ENCODE measurements at places on chromosomes 1 and 21.

DNA sequence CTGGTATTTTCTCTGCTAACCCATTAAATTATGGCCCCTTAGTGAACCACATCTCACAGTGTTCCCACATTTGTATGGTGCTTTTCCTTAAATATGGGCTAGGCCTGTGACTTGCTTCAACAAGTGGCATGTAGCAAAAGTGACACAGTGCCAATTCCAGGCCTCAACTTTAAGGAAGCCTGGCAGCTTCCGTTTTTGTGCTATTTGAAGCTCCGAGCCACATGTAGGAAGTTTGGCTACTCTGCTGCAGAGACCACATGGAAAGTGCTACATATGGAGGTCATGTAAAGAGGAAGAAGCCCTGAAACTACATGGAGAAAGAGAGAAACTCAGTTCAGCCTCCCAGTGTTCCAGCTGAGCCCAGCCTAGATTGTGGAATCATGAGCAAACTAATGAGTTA, 28.5 kb upstream of the DR1 start:
- DNase-seq = no peak

- no peak for DNase-seq
Measured at GRCh38 chr1:183952101-183952500, 85.4 kb downstream of the COLGALT2 start.

DNA sequence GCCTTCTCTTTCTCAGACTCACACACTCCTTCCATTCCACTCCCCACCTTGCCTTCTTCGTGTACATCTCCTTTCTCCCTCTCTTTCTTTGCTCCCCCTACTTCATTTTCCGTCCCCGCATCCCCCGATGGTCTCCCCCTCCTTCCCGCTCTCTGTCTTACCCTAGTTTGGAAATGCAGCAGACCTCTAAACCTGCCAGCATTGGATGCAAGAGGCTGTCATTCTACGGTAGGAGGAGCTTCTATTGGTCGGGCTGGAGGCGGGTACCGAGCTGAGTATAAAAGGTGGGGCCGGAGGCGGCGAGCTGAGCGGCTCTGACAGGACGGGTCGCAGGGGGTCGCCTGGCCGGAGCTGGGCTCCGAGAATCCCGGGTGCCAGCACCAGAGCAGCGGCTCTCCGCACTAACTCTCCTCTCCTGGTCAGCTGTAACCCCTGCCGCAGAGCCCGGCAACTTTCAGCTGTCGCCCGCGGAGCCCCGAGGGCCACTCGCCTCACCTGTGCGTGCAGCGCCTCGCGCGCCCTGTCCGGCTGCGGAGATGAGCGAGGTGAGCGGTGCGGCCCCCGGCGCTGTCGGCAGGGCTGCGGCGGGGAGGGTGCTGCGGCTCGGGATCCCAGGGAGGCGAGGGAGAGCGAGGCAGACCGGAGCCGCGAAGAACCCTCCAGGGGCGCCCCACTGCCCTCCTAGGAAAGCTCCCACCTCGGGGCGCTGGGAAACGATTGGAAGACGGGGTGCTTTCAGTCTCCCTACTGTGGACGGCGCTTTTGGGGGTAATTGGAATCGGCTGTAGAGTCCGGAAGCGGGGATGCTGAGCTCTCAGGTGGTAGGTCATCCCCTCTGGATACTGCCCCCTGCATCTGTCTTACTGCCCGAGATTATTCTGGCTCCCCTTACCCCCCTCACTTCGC, at the start of gene PCP4L1:
TSS of gene PCP4L1 (plus strand) at position 307 of the 906 bp plus-strand sequence. CDS start at position 537, 230 bp downstream.
- peak; percentile 91 for DNase-seq

- DNase-seq = no peak
Measured at GRCh38 chr21:43958364-43959158, 53.5 kb upstream of the TRAPPC10 start.

- DNase-seq = no peak
Measured at GRCh38 chr1:9418851-9419250, 120.4 kb upstream of the SLC25A33 start.

DNA sequence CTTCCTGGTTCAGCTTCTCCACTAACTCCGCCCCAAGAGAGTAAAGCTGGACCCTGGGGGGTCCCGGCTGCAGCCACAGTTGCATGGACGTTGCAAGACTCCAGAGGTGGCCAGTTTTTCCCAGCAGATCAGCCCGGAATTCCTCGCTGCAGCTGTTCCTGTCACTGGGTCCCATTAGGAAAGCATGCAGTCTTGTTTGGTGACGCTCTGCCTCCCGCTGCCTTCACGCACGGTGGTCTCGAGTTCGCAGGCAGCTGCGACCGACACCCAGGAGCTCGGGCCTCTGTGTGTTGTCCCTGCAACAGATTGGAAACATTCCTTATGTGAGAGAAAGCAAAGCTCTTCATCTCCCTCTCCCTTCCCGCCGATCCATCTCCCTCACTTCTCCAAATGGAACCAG, 162.8 kb downstream of the PRDM16 start:
- peak; percentile 40 for DNase-seq

- DNase-seq = no peak
Measured at GRCh38 chr21:24424776-24425175, 1182.5 kb downstream of the MRPL39 start.

- DNase-seq = no peak
Measured at GRCh38 chr1:60133000-60133673, 59.6 kb upstream of the C1orf87 start.

DNA sequence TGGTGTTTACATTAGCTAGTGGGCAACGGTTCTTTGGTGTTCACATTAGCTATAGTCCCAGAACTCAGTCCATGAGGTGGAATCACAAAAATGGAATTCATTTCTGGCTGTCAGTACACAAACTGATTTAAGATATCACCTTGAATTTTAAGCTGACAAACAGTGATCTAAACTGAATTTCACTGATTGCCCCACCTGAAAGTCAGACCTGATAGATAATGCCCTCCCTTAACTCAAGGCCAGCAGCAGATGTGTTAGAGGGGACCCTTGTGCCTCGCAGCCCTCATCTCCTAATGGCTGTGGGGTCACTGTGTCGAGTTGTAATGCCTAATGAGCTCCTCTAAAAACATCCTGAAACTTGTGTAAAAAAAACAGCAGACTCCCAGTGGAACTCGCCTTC, 8.6 kb downstream of the ARF1 start:
- no peak for DNase-seq

DNA sequence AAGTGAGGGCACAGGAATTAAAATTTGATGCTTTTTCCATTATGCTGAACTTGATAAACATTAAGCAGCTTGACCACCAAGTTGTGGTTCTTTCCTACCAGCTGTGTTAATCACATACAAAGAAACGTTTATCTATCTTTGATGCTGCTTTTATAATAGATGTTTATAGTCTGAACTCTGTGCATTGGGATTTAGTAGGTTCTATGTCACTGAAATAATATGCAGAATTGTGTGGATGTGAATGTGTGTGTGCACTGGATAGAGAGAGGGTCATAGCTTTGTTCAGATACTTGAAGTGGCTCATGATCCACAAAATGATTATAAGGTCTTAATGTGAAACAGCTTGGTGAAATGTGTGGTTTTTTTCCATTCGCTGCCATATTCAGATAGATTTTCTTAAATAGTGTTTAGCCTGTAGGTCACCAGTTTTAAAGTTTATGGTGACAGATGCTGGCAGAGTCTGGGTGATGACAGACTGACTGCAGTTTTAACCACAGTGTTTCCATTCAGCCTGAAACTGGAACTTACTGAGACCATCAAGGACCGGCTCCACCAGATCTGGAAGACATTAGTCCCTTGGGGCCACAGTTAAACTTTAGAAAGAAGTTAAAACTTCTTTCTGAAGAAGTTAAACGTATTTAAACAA, 10.2 kb downstream of the DDI2 start:
- no peak for DNase-seq

DNA sequence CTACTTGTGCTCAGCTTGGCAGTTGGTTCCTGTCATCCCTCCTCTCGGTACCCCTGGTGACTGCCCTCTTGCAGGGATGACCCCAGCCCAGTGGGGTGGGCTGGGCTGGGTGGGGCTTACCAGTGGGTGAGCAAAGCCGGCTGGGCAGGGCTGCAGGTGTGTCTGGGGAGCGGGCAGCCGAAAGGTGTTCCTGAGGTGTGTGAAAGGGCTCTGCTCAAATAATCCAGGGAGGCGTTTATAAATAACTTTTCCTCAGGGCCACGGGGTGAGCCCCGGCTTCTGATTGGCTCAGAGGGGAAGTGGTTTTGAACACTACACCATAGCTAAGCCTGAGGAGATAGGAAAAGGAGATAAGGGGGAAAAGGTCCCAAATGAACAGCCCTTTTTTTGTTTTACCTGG, at the start of gene SLC26A9:
TSS of gene SLC26A9 (minus strand) at position 212 of the 400 bp plus-strand sequence. CDS start 7,636 bp downstream, outside the sequence.
- no peak for DNase-seq

DNA sequence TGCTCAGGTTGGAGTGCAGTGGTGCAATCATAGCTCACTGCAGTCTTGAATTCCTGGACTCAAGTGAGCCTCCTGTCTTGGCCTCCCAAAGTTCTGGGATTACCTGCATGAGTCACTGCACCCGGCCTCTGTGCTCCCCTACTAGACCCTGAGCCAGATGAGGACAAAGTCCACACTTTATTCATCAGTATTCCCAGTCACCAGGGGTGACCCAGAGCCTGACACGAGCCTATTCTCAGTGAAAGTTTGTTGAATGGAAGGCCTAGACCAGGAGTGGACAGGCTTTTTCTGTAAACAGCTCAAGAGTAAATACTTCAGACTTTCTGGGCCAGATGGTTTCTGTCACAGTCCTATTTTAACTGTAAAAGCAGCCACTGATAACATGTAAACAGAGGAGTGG, 68.2 kb downstream of the MAB21L3 start:
- no peak for DNase-seq

DNA sequence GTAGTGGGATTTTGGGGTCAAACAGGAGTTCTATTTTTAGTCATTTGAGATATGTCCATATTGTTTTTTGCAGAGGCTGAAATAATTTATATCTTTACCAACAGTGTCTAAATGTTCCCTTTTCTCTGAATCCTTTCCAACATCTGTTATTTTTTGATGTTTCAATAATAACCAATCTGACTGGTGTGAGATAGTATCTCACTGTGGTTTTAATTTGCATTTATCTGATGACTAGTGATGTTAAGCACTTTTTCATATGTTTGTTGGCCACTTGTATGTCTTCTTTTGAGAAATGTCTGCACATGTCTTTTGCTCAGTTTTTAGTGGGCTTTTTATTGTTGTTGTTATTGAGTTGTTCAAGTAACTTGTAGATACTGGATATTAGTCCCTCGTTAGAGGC, 1325.0 kb downstream of the BRINP3 start:
- DNase-seq = no peak

DNA sequence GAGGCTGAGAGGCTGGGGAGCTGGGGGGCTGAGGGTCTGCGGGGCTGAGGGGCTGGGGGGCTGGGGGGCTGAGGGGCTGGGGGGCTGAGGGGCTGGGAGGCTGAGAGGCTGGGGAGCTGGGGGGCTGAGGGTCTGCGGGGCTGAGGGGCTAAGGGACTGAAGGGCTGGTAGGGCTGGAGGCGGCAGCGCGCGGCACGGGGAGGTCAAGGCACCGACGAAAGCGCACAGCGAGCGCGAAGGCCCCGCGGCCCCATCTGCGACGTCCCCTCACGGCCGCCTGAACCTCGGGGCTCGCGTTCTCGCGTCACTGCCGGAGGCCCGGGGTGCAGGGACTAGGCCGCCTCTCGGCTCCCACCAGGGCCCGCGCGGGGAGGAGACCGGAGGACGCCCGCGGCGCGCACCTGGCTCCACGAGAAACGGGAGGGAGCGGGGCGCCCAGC, 356 bp downstream of the INTS11 start:
- DNase-seq = no peak

DNA sequence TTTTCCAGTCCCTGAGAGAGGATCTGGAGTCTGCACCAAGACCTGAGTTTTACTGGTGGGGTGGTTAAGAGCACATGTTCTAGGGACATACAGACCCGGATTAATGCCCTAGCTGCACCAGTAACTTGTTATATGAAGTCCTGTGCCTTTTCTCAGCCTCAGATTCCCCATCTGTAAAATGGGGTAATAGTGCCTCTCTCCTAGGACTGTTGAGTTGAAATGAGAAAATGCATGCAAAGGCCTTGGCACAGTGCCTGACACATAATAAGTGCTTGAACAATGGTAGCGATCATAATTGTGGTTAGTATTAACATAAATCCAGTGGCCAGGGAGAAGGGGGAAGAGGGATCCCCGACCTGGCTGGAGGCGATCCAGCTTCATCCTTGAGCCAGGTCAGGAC, 12.3 kb downstream of the AHDC1 start:
- DNase-seq = no peak

DNA sequence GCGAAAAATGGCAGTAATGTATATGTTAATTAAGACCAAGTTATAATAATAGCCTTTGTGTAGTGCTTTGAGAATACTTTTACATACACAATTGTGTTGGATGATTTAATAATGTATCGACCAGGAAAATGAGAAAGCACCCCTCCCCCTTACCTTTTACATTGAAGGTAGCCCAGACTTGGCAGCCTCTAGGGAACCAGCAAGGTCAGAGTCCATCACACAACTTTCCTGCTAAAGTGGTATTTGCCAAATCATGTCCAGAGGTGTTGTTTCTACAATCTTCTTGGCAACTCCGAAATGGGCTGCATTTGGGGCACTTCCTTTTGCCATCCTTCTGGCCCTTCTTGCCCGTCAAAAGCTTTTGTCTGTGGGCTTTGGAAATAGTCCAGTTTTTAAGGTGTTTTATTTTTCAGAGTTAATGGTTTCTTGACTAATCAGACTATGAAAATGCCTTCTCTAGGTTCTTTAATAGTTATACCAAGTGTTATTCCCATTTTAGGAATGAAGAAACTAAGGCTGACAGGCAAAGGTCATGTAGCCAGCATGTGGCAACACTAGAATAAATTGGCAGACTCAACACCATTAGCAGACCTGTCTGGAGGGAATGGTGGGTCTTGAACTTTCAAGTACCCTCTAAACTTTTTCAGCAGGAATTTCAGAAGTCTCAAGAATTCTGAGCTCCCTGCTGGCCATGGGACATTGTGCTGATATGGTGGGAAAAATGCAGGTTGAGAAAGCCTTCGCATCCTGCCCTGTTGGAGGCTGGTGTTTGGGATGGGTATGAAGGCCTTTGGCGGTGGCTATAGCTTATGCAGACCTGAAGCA, 6.8 kb downstream of the ATP1A1 start:
- DNase-seq = peak; percentile 21

DNA sequence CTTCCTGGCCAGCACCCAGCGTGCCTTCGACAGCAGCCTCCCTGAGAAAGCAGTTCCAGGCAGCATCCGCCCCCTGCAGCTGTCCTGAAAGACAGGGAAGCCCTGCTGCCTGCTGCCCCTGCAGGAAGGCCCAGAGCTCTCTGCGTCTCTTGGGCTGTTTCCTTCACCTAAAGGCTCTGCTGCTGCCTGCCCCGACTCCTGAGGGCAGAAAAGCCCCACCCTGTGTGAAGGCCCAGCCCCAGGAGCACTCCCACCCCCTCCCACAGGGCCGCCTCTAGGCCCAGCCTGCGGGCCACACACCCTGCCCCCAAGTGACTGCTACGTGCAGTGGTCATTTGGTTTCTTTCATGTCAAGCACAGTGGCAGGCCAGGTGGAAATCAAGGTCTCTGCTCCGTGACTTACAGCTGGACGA, 12.4 kb downstream of the RIPK4 start:
- peak; percentile 65 for DNase-seq

DNA sequence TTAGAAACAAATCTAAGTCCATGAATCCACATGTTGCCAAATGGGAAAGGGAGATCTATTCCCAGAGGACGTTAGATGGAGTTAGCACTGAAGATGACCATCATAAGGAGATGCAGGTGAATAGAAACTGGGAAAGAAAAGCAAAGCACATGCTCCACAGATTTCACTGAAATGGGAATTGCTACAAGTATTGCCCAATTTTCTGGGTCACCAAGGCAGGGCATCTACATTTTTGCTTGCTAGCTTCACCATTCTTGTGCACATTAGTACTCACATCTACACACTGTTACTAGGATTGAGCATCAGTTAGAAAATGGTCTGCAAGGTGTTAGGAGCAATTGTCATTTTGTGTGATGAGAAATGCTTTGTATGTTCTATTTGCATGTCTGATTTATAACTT, 99.1 kb downstream of the JAK1 start:
- no peak for DNase-seq
